Nucleus accumbens (tissue), 56 donors: ENCODE measurements at places on chromosomes 1 and 21.

DNA sequence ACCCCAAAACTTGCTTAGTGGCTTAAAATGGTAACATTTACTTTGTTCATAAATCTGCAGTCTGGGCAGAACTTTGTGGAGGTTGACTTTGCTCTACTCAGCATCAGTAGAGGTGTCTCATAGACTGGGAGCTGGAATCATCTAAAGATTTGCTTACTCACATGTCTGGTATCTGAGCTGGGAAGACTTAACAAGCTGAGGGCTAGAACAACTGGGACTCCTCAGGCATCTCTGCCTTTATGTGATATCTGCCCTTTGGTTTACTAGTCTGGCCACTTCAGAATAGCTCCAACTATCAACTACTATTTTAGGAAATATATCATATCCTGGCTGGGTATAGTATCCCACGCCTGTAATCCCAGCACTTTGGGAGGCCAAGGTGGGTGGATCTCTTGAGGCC lies 82.5 kb downstream of the C4BPA start:
- DNase-seq = no peak

- DNase-seq = peak; percentile 38
These were observed 19.1 kb downstream of the RAB7B start for GRCh38 chr1:205983925-205984725.

DNA sequence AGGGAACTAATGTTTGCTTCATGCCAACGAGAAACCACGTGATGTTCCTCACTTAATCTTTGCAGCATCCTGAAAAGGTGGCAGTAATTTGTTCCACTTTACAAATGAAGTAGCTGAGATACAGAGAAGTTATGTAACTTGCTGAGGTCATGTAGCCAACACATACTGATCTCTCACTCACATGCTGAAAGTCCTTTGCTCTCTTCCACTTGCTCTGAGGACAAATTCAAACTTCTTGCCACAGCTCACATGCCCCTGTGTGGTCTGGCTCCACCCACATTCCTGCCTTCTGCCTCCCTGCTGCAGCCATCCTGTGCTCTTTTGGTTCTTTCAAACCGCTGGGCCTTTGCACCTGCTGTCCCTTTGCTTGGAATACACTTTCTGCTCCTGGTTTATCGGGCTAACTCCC lies 55.4 kb downstream of the TMCO4 start:
- no peak for DNase-seq

- no peak for DNase-seq
These were observed 552 bp upstream of the ZNF496 start for GRCh38 chr1:247332215-247332622.

DNA sequence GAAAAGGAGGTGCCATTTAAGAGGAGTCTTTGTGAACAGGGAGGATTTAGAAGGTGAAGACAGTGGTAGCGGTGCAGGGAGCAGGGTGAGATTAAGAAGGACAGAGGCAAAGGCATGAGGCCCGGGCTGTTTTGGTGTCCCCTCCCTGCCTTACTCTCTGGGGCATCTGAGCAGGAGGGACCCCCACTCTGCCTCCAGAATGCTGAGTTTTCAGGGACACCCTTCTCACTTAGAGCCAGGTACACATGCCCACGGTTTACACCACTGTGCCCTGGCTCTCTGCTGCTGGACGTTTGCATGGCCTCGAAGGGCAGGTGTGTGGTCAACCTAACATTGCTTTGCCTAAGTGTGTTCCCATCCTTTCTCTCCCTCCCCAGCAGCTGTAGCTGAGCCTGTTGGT lies 20.5 kb upstream of the PARP1 start:
- DNase-seq = no peak

- no peak for DNase-seq
These were observed 61.8 kb upstream of the RPL11 start for GRCh38 chr1:23629708-23630290.

GRCh38 chr1:110462093-110462492 lies 11.1 kb downstream of the PROK1 start:
- DNase-seq = no peak

GRCh38 chr1:233006541-233006973 lies 56.1 kb downstream of the NTPCR start:
- no peak for DNase-seq

GRCh38 chr1:25815208-25816111 lies 4.3 kb upstream of the MTFR1L start:
- DNase-seq = no peak

DNA sequence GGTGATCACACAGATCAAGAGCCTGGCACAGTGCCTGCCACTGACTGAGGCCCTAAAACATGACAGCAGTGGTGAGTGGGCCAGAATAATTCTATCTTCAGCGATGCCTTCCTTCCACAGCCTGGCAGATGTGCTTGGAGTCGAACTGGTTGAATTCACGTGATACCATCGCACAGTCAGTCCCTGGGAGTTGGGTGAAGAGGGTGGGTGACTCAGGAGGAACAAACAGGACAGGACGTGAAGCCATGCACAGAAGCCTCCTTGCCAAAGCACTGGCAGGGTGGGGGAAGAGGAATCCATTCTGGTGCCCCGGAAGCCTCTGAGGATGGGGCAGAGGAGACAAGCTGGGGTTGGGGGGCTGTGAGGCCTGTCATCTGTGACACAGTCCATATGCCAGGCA lies 80.3 kb upstream of the WNT4 start:
- no peak for DNase-seq

DNA sequence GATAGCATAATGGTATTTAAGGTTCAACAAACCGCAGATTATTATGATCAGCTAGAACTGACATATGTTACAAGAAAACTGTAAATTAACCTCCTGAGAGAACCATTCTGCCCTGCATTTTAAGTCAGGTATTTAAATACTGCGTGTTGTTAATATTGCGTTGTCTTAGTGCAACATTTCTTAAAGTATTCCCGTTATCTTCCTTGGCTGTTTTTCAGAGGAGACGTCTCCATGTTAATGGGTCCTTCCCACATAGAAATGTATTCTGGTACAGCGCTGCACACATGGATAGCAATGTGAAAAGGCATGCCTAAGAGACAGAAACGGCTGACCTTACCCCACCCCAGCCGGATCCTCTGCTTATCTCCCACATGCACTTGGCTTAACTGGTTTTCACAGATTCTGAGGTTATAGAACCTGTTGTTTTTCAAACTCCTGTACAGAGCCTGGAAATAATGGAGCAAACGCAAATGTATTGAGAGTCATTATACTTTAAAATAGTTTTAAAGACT lies 22.8 kb upstream of the DEGS1 start:
- no peak for DNase-seq

- DNase-seq = no peak
These were observed 118.7 kb downstream of the ZNF281 start for GRCh38 chr1:200291106-200291505.

DNA sequence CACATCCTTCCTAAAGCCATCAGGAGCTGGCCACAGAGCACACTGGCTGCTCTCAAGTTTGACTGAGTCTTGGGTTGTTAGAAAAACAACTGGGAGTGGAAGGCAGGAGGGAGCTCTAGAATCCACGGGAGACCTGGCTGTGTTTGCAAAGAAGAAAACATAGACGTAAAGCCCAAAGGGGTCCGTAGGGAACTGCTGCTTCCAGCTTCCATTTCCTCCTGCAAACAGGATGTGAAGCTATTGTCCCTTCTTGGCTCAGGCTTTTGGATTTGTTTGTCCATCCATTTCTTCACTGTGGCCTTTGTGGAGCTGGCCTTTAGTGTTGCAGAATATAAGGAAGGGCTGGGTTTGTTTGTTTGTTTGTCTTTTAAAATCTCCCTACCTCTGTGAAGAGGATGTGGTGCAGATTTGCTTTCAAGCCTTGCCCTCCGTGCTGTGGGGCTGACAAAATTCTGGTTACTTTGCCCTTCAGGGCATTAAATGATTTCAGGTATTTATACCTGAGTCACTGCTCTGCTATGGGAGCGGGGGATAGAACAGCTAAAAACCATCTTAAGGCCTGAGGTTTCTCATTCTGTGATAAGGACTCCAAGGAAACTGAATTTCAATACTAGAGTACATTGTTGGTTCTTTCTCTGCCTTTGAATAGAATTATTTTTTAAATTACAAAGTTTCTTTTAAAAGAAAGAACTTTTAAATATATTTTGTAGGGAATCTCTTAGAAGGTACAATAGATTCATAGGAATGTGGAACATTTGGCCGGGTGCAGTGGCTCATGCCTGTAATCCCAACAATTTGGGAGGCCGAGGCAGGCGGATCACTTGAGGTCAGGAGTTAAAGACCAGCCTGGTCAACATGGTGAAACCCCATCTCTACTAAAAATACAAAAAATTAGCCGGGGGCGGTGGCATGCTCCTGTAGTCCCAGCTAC lies 74.3 kb downstream of the MPZL1 start:
- no peak for DNase-seq

GRCh38 chr1:23691499-23692307 lies at the start of gene RPL11:
TSS of gene RPL11 (plus strand) at chr1:23691806. CDS start at chr1:23691824, 18 bp downstream.
- peak; percentile 93 for DNase-seq

DNA sequence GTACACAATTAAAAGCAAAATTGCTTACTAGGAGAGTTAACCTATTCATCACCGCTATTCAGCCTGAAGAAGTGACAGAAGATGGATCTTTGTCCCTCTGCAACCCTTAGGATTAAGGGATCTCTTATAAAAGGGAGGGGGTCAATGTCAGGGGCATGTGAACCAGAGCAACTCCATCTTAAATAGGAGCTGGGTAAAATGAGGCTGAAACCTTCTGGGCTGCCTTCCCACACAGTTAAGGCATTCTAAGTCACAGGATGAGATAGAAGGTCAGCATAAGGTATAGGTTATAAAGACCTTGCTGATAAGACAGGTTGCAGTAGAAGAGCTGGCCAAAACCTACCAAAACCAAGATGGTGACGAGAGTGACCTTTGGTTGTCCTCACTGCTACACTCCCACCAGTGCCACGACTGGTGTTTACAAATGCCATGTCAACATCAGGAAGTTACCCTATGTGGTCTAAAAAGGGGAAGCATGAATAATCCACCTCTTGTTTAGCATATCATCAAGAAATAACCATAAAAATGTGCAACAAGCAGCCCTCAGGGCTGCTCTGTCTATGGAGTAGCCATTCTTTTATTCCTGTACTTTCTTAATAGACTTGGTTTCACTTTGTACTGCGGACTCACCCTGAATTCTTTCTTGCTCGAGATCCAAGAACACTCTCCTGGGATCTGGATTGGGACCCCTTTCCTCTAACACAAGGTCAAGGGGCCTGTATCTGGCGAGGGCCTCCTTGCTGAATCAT lies 35.3 kb upstream of the NEK2 start:
- no peak for DNase-seq

GRCh38 chr1:3998086-3998485 lies 98.0 kb upstream of the C1orf174 start:
- DNase-seq = no peak

- DNase-seq = no peak
These were observed 36.9 kb upstream of the HIVEP3 start for GRCh38 chr1:41955461-41956159.

GRCh38 chr1:43987159-43987902 lies 4.1 kb upstream of the CCDC24 start:
- no peak for DNase-seq

DNA sequence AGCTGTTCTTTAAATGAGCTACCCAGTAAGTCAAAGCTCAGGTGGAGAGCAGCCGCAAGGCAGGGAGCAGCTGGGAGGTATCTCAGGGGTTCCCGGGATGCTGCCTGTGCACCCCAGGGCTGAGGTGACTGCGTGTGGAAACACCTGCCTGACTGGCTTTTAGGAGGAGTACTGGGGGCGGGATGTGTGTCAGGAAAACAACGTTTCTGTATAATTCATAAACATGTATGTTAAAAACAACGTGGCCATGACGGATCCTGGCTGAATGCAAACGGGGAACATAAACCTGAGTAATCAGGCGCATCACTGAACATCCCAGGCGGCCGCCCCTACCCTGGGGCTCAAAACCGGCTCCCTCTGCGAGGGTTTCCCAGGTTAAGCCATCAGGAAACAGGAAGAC lies 1.5 kb downstream of the C1orf159 start:
- no peak for DNase-seq

DNA sequence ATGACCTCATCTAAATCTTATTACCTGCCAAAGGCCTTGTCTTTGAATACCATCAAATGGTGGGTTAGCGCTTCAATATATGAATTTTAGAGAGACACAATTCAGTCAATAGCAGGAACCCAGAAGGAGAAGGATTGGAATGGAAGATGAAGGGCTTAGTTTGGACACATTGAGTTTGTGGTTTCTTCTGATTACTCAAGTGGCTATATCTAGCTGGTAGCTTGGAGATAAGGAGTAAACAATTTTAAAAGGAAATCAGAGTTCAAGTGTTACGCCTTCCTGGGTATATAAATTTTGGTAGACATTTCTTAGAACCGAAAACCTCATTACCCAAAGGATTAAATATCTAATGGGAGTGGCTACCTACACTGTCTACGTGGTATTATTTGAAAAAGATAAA lies 80.2 kb downstream of the RGS2 start:
- DNase-seq = no peak

DNA sequence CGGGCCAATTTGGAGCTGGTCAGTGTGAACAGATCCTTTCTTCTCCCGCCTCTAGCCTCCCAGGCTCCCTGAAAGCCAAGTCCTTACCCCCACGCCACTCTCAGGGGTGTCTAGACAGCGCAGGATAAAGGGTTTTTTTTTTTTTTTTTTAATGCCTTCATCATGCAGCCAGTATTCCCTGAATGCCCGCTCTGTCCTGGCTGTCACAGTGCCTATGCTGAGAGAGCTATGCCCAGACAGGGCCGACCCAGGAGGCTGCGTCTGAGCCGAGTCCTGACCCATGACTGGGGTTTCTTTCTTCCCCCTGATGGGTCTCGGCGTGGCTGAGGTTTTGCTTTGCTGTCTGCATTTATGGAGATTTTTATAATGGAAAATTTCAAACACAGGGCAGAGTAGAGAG lies 18.3 kb downstream of the SPSB1 start:
- peak; percentile 33 for DNase-seq

GRCh38 chr1:15758953-15759661 lies 512 bp downstream of the FBLIM1 start:
- no peak for DNase-seq

GRCh38 chr1:22600817-22601605 lies 35.4 kb upstream of the C1QA start:
- no peak for DNase-seq

DNA sequence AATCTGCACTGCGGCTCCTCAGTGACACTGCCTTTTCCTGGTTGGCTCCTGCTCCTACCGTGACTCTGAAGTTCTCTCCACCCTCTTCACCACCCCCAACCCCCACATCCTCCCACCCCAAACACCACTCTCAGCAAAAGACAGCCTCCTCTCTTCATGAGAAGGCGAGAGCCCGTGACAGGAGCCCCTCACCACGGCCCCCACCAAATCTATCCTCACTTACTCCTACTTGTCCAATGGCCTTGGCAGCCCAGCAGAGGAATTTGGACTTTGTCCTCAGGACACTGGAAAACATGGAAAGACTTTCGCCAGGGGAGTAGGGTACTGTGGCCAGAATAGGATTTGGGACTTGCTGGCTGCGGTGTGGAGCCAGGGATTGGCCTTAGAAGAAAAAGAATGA lies 6.9 kb downstream of the TMEM125 start:
- DNase-seq = no peak
